ENCODE measurements at places on chromosomes 2 and 18.

GRCh38 chr18:31487246-31488015, 10.5 kb upstream of the DSG2 start:
- no peak for DNase-seq

- no peak for DNase-seq
These were observed 541.5 kb downstream of the LRP1B start for GRCh38 chr2:141589314-141589713.

DNA sequence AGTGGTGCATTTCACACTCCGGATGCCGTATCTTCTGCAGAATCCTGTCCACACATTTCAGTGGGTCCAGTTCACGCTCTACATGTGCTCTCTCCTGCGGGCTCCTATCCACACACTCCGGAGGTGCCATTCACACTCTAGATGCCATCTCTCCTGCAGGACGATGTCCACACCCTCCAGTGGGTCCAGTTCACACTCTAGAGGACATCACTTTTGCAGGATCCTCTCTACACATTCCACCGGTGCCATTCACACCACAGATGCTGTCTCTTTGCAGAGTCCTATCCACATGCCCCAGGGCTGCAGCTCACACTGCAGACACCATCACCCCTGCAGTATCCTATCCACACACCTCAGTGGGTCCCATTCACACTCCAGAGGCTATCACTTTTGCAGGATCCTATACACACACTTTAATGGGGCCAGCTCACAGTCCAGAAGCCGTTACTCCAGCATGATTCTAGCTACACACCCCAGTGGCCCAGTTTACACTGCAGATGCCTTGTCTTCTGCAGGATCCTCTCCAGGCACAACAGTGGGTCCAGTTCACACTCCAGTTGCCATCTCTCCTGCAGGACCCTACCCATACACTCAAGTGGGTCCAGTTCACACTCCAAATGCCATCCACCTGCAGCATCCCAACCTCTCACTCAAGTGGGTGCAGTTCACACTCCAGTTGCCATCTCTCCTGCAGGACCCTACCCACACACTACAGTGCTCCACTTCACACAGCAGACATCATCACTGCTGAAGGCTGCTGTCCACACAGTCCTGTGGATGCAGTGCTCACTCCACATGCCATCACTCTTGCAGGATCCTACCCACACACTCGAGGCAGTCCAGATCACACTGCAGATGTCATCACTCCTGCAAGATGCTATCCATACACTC, 2.1 kb upstream of the PXDN start:
- no peak for DNase-seq

- no peak for DNase-seq
These were observed 74.1 kb upstream of the FOSL2 start for GRCh38 chr2:28318462-28319117.

GRCh38 chr2:239349453-239350135, 51.2 kb downstream of the HDAC4 start:
- DNase-seq, result no peak

- DNase-seq, result no peak
These were observed 23.5 kb upstream of the SUCLG1 start for GRCh38 chr2:84482603-84483002.

DNA sequence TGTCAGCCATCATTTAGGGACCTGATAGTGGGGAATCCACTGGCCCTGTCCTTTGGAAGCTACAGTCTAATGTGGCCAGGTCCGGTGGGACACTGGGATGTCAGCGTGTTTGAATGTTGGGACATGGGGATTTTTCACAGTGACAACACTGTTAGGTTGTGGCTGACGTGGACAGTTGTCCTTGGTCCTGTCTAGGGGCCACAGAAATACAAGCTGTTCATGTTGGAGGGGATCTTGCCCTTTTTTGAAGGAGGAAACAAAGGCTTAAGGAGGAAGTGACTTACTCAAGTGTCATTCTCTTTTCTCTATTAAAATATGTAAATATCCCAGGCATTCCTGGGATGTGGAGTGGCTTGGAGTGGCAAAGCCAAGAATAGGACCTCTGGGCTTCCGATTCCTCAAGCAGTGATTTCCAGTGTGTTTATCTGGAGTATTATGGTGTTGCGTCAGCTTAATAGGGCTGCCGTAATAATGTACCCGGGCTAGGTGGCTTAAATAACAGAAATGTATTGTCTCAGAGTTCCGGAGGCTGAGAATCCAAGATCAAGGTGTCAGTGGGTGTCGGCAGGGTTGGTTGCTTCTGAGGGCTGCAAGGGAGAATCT, 8.5 kb downstream of the ACOXL start:
- no peak for DNase-seq

DNA sequence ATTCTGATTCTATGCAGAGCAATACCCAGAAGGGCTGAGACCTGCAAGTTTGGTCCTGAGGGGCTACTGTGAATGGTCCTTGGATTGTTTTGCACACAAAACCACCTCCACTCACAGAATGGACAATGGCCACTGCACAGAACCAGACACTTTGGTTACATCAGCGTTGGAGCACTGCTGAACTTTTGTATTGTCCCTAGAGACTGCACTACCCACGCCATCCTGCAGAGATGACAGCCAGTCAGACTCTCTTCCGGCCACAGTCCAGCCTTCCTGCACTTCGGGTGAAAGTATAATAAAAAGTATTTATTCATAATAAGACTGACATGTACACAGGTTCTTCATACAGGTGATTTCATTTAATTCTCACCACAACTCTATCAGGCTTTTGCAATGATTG, 35.7 kb downstream of the CELF4 start:
- DNase-seq, result peak; percentile 6

DNA sequence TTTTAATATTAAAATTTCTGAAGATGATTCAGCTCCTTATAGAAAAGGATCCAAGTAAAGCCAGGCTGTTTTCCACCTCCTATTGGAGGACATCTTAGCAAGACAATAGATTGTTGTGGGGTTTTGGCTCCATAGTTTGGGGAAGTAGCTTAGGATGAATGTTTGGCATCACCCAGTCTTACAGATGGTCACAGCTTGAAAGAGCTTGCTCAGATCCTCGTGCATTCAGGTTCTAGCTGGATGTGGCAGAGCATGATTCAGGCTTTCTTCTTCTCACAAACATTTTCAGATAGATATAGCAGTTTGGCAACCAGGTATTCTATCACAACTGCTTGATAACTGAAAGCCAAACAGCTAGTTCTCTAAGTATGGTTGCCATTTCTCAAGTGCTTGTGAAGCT, 23.6 kb upstream of the PDCL3 start:
- no peak for DNase-seq

- no peak for DNase-seq
These were observed 141.3 kb upstream of the AGAP1 start for GRCh38 chr2:235352541-235352940.

DNA sequence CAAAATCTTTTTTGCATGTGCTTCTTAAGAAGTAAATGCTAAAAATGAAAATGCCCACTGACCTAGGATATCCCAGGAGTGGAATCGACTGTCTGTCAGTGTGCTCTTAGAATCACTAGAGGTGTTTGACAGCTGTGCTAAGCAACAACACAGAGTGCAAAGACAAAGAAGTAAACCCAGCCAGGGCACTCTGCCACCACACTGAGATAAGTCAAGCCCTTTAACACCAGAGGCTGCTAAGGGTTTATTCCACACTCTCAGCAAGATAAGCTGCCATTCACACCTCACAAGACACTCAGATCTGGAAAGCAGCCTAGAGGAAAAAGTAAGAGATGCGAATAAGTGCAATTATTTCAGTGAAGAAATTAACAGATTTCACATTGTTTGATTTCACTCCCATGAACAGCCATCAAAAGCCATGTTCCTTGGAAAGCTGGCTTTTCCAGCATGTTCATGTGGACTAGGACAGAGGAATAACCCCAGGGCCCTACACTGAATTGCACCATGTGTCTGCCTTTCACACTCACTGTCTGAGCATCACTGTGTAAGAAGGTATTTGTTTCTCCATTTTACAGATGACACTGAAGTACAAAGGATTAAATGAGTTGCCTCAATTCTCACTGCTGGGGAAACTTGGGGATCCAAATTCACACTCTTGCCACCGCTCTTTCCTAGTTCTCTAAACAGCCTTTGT, 6.0 kb upstream of the BMP10 start:
- DNase-seq, result no peak

DNA sequence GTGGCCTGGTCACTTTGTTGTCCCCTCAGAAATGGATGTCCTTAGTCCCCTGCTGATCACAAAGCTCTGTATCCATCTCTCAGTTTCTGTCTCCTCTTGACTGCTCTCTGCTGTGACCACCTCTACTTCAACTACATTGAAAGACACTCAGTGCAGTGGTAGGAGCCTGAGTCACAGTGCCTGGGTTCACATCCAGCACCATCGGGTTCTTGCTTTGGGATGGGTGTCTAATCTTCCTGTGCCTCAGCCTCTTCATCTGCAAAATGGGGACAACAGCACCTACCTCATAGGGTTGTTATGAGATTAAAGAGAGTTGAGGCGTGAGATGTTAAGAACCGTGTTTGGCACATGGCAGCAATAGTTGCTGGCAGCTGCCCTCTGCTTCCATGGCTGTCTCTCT, 30.6 kb downstream of the YPEL5 start:
- no peak for DNase-seq

DNA sequence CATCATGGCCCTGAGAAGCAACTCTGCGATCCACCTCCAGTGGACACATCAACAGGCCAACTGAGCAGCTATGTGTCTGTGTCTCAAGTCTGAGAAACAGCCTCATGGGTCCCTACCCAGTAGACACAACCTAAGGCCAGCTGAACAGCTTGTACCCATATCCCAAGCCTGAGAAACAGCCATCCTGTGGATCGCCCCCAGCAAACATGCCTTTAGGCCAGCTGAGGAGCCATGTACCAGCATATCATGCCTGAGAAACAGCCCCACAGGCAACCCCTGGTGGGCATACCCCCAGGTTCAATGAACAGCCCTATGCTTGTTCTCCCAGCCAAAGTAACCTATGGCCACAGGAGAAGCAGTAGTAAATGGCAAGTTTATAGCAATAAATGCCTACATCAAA, 126.7 kb upstream of the OTX1 start:
- DNase-seq, result no peak

GRCh38 chr2:155054712-155055111, 356.2 kb downstream of the KCNJ3 start:
- DNase-seq, result no peak

DNA sequence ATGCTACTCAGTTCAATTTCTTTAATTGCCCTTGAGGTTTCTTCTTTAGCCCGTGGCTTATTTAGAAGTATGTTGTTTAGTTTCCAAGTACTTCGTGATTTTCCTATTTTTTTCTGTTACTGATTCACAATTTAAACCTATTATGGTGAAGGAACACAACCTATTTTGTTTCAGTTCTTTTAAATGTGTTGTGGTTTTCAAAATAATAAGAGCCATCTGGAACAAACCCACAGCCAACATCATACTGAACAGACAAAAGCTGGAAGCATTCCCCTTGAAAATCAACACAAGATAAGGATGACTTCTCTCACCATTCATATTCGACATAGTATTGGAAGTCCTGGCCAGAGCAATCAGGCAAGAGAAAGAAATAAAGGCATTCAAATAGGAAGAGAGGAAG, 155.2 kb downstream of the GALNT1 start:
- no peak for DNase-seq

DNA sequence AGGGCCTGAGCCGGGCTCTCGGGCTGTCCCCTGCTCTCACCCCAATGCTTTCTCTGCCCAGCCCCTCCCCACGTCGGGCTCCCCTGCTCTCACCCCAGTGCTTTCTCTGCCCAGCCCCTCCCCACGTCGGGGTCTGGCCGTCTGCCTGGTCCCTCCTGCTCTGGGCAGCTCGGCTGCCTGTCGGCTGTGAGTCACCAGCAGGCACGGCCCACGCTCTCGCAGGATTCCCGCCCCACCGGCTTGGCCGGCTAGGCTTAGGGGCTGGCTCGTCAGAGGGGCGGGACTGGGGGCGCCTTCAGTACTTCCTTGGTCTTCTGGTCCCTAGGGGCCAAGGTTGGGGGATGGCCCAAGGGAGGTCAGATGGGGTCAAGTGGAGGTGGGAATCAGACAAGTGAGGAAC, 3.3 kb downstream of the BOK start:
- no peak for DNase-seq

DNA sequence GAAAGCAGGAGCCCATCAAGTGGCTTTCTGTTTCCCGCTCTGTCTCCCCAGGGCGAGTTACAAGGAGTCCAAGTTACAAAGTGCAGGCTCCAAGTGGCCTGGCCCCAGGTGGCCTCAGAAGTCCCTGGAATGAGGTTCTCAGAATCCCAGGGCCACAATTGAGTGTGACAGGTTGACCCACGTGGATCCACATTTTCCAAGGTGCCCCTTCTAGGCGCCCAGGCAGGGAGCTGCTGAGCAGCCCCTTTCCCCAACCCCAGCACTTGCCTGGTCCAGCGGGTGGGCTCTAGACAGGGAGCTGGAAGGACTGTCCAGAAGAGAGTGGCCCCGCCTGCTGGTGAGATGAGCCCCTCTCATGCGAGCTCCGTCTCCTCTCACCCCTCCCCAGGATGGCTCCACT, 253.4 kb downstream of the CYP26B1 start:
- DNase-seq, result no peak

- no peak for DNase-seq
These were observed 335.0 kb upstream of the ATP5MC3 start for GRCh38 chr2:175516555-175516954.

- no peak for DNase-seq
These were observed 3.1 kb downstream of the IL36RN start for GRCh38 chr2:113061896-113062770.
